Stimulated activated CD8-positive, alpha-beta memory T cell treated with anti-CD3 and anti-CD28 coated beads, Interleukin-4, amount 100 ng/mL, for 4 hours (primary cell): ENCODE measurements at places on chromosomes 12 and 14.

DNA sequence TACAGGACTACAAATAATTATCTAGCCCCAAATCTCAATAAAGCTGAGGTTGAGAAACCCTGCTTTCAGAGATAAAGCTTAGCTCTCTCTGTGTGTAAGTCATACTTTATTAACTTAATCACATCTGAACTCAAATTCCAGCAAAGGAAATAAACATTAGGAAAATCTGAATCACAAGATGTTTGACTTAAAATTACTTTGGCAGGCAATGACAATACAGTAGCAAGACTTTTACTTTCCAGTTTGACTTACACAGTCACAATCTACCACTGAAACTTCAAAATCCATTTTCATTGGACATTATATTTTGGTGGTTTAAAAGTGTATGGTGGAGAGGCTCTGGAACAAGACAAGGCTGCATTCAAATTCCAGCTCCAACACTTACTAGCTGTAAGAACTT is 11.4 kb downstream of the TMEM116 start:
- no peak for DNase-seq

DNA sequence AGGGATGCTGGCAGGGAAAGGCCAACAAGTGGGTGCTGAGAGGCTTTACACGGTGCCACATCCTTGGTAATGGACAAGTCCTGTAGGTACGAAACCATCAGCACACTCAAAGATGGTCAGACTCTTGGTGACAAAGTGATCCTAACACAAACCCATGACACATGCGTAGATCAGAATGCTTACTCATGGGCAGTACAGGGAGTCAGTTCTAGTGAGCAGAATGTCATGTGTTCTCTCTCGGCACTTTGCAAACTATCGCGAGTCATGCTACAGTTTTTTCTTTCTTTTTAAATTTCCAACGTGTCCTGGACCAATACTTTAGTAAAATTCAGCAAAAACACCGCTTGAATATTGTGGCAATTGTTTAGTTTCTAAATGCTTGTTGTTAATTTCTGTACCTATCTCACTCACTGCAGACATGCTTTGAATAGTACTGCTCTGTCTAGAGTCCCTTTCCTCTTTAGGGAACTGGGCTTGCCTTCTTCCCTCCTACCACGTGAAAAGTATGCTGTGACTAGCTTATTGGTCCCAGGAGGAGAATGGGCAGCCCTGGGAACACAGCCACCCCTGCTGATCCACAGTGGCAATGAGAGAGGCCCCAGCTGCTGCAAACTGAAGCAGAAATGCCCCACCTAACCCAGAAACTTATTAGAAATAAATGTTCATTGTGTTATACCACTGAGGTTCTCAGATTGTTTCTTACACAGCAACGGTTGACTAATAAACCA is 62.4 kb downstream of the UBR7 start:
- DNase-seq = no peak

- no peak for DNase-seq
Observed at GRCh38 chr12:52204095-52204930, 12.5 kb upstream of the KRT80 start.

- DNase-seq = peak; percentile 65
Observed at GRCh38 chr12:67630373-67631088, 18.0 kb upstream of the DYRK2 start.

DNA sequence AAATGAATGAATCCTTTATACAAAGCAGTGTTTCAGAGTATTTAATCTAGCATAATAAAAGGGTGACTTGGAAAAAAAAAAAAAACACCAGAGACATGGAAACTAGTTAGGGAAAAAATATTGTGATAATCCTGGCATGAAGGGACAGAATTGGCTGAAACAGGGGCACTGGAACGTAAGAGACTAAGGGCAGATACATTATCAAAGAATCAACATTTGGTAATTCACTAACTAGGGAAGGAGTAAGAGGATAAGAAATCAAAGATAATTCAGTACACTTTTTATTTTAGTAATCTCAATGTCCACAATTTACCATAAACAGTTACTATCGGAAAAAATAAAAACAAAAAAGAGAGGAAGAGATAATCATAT is 18.2 kb downstream of the PYM1 start:
- no peak for DNase-seq

GRCh38 chr12:111347891-111348644 is 20.8 kb downstream of the PHETA1 start:
- DNase-seq = no peak

DNA sequence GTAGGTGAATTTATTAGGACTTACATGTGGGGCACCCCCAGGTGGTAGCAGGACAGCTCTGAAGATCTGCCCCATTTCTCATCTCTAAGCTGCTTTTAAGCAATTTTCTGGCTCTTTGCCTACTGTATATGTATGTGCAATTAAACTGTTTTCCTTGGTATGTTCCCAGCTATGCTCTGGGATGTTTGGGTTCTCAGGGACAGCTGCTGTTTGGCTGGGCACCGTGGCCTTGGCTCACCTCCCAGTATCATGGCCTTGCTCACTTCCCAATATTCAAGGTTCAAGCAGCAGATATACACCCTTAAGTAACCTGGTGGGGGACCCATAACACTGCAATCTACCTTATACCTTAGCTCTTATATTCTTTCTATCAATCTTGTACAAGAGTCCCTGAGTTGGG is 53.7 kb upstream of the KITLG start:
- DNase-seq = no peak

DNA sequence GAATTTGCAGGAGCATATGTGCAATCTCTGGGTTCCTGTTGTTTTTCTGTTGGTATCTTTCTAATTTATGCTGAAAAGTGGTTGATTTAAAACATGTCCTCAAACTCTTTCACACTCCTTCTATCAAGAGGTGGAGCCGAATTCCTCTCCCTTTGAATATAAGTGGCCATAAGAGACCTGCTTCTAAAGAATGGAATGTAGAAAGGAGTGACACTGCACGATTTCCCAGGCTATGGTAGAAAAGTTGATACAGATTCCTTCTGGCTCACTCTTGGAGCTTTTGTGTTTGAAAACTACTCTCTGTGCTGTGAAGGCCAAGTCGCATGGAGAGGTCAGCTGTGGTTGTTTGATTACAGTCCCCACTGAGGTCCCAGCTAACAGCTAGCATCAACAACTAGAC is 613.2 kb downstream of the ETNK1 start:
- no peak for DNase-seq

DNA sequence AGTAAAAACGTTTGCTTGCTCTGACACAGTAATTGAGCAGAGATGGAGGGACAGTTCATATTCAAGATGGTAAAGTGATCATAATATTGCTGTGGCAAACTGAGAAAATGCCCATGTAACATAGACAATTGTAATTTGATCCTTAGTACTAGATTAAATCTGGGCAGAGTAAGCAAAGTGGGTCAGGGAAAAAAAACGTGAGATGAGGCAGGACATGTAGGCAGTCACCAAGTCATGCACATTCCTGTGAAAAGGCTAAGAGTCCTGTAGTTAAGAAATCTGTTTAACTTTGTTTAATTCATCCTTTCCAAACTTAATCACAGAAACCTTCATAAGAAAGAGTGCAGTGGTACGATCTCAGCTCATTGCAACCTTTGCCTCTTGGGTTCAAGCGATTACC is 16.1 kb downstream of the BTBD7 start:
- DNase-seq = no peak

DNA sequence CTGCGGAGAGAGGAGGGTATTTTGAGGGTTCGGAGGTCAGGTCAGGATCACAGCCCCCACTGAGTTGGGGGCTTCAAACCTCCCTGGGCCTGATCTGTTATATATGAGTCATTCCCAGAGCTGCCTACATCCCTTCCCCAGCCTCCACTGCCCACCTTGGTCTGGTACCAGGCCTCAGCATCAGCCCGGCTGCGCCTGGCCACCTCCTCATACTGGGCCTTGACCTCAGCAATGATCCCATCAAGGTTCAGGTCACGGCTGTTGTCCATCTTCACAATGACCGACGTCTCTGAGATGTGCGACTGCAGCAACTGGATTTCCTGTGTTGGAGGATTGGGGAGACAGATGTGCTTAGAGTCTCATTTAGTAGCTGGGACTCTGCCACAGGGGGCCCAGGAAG is 4.2 kb downstream of the KRT84 start:
- no peak for DNase-seq

GRCh38 chr12:94149781-94150239 is 1.4 kb downstream of the PLXNC1 start:
- DNase-seq = no peak

- DNase-seq = no peak
Observed at GRCh38 chr14:50335989-50336824, 24.1 kb downstream of the DMAC2L start.

DNA sequence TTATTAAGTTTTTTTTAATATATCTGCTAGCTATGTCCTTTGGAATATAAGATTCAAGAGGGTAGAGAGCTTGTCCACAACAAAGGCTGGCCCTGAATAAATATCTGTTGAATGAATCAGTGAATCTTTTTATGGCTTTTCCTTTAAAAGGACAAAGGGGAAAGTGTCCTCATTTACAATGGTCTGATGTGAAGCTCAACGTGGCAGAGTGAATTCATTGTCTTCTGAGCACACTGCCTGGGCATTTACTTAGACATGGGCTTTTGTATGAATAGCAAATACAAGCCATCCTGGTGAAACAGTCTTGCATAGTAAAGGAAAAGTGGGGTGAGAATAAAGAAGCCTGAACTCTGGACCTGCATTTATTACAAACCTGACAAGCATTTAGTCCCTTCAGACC is 201.2 kb downstream of the NELL2 start:
- DNase-seq = no peak

DNA sequence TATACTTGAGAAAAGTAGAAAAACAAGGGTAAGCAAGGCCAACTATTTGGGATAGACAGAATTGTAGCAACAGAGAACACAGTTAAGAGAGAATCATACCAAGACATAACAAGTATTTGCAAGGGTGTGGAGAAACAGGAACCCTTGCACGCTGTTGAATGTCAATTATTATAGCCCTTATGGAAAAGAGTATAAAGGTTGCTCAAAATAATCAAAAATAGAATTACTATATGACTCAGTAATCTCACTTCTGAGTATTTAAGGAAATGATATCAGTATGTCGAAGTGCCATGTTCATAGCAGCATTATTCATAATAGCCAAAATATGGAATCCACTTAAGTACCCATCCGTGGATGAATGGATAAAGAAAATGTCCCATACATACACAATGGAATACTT is 193.3 kb downstream of the PHLDA1 start:
- DNase-seq = no peak

DNA sequence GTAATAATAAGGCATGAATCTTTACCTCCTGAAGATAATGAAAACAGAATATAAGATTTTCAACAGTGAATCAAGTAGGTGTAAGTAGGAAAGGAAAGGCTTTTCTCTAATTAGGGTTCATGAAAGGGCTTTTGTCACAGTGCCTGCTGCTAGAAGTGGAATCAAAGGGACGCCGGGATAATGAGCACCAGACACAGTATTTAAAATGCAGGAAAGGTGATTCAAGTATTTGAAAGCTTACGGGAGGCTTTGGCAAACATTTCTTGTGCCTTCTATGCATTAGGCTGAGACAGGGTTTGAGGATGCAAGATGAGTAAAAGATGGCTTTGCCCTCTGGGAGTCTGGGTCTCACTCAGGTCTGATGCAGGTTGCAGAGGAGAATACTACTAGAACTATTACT is 70.5 kb upstream of the ANO4 start:
- no peak for DNase-seq

GRCh38 chr14:57707219-57707618 is 158.7 kb downstream of the SLC35F4 start:
- DNase-seq = no peak

DNA sequence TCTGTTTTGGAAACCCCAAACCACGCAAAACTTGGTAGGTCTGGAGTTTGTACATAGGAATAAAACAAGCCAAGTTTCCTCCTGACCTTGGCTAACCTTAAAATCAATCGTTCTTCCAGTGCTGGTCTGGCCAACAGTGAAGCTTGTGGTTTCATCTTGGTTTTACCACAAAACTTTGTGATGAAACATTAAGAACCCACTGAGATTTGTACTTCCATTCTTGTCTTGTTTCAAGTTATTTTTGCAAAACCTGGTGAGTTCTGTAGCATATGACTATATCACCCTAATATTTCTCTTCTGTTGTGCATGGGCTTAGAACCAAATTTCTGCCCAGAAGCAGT is 26.4 kb downstream of the SIX1 start:
- no peak for DNase-seq

DNA sequence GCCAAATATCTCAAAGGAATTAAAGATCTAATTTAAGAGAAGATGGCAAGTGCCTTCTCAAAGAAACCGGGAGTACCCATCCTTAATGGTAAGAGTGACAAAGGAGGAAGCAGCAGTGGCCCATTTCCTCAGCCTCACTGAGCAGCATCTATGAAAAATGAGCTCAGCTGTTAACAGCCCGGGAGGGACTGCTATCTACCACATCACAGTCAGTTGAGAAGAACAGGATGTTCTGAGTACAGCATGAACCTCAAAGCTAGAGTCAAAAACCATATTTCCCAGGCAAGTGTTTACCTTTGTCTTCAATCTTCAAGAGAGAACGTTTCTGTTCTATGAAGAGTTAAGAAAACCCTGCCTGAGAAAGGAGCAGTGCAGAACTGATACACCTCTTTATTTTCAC is 115.0 kb downstream of the BTG1 start:
- DNase-seq = peak; percentile 3

DNA sequence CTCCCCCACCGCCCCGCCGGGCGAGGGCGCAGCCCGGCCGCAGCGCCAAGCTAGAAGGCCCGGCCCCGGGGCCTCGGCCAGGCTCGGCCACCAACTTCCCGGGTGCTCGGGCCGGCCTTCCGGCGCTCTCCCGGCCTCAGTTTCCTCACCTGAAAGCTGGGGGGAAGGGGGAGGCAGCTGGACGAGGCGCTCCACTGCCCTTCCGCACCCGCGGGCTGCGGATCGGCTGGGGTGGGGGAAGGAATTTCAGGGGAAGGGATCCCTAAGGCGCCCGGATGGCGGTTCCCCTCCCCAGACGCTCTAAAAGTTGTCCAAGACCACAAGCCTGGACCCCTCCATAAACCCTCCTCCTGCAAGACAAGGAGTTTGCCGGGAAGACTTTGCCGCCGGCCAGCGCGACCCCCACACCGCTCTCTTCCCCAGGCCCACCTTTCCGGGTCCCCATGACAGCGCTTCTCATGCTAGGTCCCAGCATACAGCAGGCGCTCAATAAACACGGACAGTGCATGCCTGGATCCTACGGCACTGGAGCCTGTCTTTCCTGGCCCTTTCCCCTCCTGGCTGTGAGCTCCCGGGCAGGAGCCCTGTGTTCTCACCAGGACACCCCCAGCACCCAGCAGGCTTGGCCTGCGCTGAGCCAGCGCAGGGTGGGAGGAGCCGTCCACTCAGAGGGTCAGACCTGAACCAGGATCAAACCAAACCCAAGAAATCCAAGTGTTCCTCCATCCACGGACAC is 18.1 kb downstream of the BEGAIN start:
- no peak for DNase-seq

- no peak for DNase-seq
Observed at GRCh38 chr12:104909761-104910160, 48.3 kb downstream of the SLC41A2 start.

- no peak for DNase-seq
Observed at GRCh38 chr12:4579305-4580102, 17.5 kb downstream of the DYRK4 start.

- DNase-seq = no peak
Observed at GRCh38 chr12:28811457-28811856, 337.6 kb upstream of the FAR2 start.
